ENCODE measurements at places on chromosomes 4 and X. TPM values are rescaled to one million over a fixed set of nuclear protein-coding genes. Genes with fewer than 3 reads are reported as not detected.

DDX53 gene
- not detected for polyA plus RNA-seq

GRCh38 chrX:115023139-115023538 is 5.7 kb upstream of the IL13RA2 start:
- DNase-seq = no peak

- no peak for DNase-seq
Observed at GRCh38 chrX:20139966-20140365, 1.7 kb downstream of the EIF1AX start.

DNA sequence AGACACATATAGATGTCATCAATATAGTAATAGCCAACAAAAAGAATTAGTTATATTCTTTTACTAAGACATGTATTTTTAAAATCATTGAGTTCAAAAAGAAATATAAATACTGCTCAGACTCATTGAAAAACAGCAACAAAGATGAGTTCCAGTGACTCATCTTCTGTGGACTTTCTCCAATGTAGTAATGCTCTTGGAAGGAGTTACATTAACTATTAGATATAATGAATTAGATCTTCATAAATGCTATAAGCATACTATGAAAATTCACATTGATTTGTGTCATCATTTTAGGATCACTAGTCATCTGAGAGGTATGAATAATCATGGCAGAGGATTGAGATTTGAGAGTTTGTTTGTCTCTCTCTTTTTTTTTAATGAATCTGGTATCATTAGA is 547.8 kb upstream of the PCDH7 start:
- no peak for DNase-seq

DNA sequence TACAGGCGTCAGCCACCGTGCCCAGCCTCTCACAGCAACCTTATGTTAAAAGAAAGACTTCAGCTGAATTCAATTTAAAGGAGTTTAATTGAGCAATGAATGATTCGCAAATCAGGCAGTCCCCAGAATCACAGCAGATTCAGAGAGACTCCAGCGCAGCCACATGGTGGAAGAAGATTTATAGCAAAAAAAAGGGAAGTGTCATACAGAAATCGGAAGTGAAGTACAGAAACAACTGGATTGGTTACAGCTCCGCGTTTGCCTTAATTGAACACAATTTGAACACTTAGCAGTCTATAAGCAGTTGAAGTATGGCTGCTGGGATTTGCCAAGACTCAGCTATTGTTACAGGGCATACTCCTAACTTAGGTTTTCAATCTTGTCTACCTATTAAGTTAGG is 19.8 kb downstream of the CENPVL3 start:
- no peak for DNase-seq

- no peak for DNase-seq
Observed at GRCh38 chr4:151129796-151130195, 30.4 kb downstream of the RPS3A start.

DNA sequence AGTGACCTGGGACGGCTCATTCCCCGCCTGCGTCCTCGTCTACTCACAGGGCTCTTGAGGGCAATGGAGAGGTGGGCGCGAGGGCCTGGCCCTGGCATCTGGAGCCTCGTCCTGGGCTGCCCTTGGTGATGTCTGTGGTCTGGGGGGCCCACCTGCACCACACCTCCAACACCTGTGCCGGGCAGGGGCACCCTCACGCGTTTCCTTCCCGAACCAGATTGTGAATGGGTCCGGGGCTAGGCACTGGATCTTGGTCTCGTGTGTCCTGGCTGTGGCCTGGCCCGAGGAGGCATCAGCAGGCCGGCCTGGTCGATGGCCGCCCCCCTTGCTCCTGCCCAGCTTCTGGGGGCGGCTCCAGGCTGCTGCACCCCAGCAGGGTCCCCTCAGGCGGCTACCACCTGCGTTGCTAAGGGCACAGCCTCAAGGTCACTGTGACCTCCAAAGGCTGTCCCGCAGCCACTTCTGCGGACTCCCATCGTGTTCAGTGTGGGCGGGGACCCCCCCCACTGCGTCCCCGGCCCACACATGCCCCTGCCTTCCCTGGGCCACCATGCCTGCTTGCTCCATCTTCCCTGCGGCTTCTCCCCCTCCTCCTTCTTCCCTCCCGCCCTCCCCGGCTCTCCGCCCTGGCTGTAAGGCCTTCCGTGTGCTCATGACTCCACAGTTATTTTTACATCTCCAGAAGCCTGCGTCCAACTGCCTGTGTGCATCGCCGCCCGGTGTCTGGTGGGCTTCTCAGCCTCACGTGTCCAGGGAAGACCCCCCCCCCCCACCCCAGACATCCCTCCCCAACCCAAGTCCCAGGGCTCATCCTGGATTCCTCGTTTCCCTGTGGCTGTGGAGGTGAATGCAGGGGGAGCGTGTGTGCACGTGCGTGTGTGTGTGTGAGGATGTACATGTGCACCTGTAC is 3.8 kb downstream of the DOK7 start:
- no peak for DNase-seq

GRCh38 chr4:148793221-148793620 is 351.0 kb upstream of the NR3C2 start:
- no peak for DNase-seq

DNA sequence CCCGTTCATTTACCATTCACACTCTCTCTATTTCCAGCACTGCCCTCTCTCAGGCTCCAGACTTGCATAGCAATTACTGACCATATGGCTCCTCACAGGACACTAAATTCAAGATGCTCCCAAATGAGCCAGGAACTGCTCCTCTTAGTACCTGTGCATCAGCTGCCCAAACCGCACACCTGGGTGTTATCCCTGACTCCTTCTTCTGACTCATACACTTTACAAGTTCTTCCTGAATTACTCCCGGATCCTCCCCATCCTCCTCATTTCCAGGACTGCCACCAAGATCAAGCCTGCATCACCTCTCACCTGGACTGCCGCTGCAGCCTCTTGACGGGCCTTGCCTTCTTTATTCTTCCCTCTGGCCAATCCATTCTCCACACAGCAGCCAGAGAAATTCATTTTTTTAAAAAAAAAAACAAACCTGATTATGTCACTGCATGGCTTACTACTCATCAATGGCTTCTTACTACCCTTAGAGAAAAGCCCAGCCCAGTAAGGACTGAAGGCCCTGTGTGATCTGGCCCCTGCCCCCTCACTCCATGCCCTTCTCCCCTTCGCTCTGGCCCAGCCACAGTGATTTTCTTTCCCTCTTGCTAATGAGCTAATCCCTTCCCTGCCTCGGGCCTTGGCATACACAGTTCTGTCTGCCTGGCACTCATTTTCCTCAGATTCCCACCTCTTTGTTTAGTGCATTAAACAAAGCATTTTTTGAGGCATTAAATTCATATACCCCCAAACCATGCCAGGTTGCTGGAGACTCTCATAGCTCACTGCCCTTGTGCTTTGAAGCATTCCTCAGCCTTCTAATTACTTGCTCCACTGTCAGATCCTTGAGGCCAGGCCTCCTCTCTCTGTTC is 92.0 kb downstream of the PDGFRA start:
- DNase-seq = no peak

- DNase-seq = no peak
Observed at GRCh38 chr4:9832640-9833039, 51.2 kb downstream of the DRD5 start.
